ENCODE measurements at places on chromosomes 1 and 21.

- ATAC-seq: no peak
Observed at GRCh38 chr1:30615076-30615795, 108.1 kb downstream of the MATN1 start.

DNA sequence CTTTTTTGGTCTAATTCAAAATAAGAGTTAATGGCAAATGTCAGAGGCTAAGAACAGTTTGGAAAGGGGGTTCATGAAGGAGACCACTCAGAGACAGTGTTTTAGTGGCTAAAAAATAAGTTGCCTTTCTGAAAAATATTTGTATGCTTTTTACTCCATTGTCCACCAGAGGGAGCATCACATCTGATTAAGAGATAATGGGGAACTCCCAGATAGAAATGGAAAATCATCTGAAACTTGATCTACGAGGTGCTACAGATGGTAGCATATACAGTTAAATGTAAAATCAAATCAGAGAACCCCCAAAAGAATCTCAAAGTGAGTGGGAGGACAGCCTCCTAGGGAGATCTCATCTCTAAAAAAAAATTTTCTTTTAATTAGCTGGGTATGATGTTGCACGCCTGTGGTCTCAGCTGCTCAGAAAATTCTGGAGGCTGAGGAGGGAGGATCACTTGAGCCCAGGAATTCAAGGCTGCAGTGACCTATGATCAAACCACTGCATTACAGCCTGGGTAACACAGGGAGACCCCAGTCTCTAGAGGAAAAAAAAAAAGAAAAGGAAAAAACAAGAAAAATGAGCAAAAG lies 9.7 kb downstream of the SMYD3 start:
- ATAC-seq: no peak

DNA sequence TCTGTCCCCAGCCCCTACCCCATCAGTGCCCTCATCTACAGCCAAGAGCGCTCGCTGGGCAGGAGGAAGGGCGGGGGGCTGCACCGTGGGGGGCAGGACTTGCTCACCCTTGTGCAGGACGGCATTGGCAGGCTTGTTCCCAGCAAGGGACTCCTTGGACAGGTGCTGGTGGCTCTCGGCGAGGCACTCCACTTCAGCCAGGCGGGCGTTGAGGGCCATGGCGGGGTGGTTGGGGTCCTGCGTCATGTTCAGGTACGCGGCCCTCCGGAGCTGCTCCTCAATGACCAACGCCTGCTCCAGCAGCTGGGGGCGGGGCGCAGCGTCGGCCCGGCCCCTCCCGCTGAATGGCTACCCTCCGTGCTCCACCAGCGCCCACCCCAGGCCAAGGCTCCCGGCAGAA lies 64.0 kb downstream of the KCNAB2 start:
- no peak for ATAC-seq

DNA sequence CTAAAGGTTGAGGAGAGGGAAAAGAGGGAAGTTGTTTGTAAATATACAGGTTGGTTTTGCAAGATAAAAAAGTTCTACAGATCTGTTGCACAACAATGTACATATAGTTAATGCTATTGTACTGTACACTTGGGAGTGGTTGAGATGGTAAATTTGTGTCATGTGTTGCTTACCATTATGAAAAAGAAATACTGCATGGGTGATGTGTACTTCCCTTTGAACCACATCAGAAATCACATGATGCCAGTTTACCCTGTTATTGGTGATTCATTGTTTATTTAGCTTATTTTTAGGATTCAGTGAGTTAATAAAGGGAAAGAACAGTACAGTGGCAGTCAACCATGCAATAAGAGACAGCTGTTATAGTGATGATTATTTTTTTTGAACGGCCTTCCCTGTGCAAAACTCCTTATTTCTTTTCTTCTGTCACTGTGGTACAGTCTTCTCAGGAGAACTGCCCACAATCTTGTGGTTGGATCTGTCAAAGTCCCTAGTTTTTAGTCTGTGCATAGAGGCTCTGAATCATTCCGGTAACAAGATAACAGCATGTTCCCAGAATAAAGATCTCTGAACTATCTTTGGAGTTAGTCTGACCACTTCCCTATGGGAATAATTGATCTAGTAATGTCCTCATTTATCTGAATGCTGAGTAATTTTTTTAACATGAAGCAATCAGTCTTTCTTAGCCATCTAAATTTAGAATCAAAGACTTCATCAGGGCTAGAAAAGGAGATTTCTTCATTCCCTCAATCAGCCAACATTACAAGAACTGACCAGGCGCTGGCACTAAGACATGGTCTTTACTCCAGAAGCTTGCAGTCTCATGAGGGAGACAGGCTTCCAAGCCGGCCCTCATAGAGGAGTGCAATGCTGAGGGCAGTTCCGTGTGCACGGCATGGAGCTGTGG lies 84.2 kb downstream of the SH3GLB1 start:
- ATAC-seq: peak; percentile 82

DNA sequence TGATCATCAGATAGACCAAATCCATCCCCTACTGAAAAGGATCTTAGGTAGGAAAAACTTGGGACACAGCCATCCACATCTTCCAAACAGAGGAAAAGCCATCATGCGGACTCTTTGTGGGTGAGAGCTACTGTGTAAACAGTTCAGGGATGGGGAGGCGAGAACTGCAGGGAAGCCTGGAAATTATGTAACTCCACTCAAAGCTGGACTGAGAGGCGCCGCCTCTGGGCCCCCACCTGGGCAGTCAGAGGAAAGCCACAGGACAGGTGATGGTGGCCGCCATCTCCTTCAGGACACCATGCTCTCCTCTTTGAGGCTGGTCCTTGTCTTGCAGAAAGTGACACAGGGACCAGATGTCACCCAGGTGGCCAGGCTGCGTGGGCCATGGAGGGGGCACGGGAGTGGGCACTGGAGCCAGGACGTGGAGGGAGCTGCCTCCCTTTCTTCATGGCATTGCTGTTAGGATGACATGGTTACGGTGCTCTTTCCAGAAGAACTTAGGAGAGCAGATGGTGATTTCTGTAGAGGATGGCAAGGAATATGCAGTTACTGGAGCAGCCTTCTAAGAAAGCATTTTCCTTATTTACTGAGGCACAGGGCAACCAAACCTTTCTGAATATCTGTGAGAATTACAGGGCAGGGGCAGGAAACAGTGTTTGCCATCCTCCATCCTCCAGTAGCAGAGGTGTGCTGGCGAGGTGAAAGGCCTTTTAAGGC lies 32.0 kb upstream of the TDRD10 start:
- no peak for ATAC-seq

DNA sequence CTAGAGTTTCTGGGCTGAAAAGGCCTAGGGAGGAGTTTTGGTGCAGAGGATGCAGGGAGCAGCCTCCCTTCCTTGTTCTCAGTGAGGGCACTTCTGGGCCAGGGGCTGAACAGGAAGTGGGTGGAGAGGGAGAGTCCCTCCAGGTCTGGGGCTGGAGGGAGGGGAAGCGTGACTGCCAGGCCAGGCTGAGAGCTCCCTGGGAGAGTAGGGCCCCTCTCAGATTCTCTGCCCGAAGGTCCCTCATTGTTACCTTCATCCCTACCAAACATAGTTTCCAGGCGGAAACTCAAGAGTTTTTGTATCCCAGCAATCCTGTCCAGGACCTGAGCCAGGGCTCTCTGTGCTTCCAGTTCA lies 36.8 kb downstream of the CITED4 start:
- no peak for ATAC-seq

DNA sequence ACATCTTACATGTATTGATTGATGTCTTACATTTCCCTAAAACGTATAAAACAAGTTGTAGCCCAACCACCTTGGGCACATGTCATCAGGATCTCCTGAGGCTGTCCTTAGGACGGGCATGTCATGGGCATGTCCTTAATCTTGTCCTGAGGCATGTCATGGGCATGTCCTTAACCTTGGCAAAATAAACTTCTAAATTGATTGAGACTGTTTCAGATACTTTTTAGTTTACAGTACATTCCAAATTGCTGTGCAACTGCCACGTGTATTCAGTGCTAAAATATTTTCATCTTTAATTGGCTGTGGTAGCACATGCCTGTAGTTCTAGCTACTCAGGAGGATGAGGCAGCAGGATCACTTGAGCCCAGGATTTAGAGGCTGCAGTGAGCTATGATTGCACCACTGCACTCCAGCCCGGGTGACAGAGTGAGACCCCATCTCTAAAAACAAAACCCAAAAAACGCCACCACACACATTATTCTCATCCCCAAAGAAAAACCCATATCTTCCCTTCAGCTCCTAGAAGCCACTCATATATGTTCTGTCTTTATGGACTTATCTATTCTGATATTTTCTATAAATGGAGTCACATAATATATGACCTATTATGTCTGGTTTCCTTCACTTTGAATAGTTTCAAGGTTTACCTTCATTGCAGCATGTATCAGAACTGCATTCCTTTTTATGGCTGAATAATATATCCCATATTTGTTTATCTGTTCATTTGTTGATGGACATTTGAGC lies 96.0 kb upstream of the BTG3 start:
- ATAC-seq: no peak
